Iris pigment epithelial cell (primary cell): ENCODE measurements at places on chromosomes 6 and 20.
A peak's percentile ranks its signal among the peaks of the same experiment; 100 is the strongest.

- DNase-seq, result no peak
Measured at GRCh38 chr6:85388531-85388930, 61.4 kb upstream of the NT5E start.

DNA sequence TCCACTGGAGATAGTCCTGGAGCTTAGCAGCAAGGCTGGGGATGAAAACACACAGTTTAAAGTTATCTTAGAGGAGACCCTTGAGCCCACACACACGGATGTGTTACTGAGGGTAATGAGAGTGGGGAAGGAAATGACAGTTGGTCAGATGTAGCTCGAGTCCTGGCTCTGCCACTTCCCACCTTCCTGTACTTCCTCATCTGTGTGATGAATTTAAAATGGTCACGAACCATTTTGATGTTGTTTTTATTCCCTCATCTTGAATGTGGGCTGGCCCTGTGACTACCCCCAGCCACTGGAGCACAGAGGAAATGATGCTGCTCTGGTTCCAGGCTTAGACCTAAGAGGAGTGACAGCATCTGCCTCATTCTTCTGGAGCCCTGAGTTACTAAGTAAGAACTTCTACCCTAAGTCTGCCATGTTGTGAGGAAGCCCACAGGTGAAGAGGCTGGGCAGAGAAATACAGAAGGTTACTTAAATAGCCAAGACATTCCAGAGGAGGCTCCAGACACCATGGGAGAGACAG is 141.2 kb downstream of the NRN1 start:
- no peak for DNase-seq

- no peak for DNase-seq
Measured at GRCh38 chr20:36604952-36605398, 604 bp upstream of the RAB5IF start.

GRCh38 chr6:114007516-114007915 is 36.6 kb upstream of the HDAC2 start:
- DNase-seq, result no peak

DNA sequence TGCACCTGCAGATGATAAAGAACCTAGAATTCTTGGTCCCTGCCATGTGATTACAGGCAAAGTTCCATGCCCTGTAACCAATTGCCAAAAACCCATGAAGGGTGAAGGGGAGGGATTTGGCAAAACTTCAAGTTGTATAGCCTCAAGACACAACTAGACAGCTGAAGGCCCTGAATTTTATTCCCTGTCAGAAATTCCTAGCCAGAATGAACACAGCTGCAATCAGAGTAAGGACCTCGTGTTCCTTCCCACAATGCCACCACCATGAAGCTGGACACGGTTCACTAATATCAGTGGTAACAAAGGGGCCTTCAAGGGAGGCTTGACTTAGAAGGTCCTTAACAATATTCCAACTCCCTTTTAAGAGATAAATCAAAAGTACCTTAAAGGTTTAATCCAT is 22.5 kb upstream of the IRAK1BP1 start:
- DNase-seq, result no peak

GRCh38 chr6:146460941-146461340 is 82.7 kb upstream of the RAB32 start:
- DNase-seq, result no peak

DNA sequence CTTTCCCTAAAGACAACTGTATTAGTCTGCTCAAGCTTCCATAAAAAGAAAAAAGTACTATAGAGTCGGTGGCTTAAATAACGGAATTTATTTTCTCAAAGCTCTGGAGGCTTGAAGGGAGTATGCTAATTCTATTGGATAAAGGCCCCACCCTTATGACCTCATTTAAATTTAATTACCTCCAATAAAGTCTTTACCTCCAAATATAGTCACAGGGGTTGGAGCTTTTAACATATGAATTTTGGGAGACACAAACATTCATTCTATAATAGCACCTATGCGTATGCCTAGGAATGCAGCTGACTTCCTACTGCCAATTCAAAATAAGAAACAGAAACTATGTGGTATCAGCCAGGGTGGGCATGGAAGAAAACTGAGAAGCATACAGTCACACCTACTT is 25.4 kb downstream of the KIAA0319 start:
- DNase-seq, result no peak

GRCh38 chr6:121435444-121436069 is at the start of gene GJA1:
Gene GJA1, plus strand, starts transcription at chr6:121435646. Its CDS starts 11,202 bp downstream, at chr6:121446848.
- peak; percentile 89 for DNase-seq

DNA sequence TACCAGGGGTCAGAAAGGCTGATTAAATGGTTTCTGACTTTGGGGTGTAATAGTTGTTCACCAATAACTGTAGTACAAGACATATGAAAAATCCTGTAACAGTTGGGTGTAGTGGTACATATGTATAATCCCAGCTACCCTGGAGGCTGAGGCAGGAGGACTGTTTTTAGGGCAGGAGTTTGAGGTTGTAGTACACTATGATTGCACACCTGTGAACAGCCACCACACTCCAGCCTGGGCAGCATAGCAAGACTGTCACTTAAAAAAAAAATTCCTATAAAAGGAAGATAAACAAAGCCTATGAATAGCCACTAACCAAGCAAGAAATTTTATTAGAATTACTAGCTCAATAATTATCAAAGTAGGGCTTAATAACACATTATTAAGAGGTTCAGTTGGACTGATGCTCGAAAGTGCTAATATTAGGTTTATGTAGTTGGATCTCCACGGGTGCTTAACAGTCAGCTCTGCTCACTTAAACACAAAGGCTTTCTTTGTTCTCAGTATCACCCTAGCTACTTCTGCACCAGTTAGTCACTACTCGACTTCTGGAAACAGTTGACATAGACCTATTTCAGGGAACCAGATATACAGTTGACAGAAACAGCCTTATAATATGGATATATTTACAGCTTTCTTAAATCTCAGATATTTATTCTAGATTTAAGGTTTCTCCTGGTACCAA is 113.0 kb downstream of the MTFR2 start:
- DNase-seq, result peak; percentile 22

DNA sequence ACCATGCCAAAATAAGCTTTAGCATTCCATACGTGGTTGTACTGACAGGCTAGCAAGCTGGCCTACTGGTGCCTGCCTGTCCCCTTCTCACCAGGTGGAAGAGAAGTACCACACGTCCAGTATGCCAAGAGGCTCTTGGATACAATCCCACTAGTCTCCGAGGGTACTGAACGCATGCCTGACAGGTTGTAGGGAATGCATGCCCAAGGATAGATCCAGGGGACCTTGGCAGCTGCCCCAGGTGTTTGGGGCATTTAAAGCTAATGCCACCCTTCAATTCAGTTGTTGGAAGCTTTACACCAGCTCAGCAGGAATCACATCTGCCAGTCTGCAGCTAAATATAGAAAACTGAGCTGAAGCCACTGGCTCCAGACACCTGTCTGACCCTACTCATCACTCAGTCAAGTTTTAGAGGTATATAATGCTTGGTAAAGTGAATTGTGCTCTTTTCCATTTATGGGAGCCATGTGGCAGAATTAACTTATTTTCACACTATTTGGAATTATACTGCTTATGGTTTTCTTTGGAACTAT is 4.9 kb downstream of the TUBB2B start:
- DNase-seq, result no peak
